Right hindlimb (tissue), 1 donor: ENCODE measurements at places on chromosomes 11 and 22.

DNA sequence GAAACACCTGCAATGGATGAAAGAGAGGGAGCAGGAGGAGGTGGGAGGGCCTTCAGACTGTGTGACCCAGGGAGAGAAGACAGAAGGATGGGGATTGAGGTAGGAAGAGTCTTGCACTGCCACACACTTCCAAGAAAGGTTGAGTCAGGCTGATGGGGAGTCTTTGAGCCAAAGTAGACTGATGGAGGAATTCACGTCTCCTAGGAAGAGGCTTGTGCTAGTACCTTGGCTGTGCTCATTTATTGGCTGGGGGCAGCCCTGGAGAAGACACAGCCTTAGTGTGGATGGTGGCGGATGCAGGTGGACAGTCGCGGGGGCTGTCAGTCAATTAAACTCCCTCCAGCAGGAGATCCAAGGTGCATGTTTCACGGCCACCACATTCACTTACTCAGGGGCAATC, 16.2 kb upstream of the ACCSL start:
- DNase-seq: no peak

DNA sequence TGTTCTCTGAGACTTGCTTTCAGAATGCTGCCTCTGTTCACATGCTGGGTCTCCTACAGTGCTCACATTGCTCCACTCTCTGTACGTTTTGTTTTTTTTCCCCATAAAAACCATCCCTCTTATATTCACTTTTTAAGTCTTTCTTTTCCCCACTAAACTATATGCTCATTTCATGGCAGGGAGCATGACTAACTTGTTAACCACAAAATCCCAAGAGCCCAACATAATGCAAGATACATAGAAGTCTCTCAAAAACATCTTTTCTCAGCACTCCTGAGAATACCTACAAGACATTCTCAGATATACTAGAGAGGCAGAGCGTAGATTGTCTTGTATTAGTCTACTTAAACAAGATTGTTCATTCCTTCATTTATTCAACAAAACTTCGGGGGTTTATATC, 73.3 kb downstream of the FAM76B start:
- DNase-seq: no peak

GRCh38 chr11:129814244-129815014, 1.2 kb upstream of the TMEM45B start:
- DNase-seq: no peak

- no peak for DNase-seq
Measured at GRCh38 chr11:56271092-56271491, 2.9 kb upstream of the OR5T1 start.

GRCh38 chr11:405954-406795, 8.6 kb downstream of the SIGIRR start:
- no peak for DNase-seq

GRCh38 chr11:111462329-111462728, 49.9 kb downstream of the BTG4 start:
- no peak for DNase-seq

- DNase-seq: peak; percentile 64
Measured at GRCh38 chr22:40491990-40492631, 121.7 kb downstream of the SGSM3 start.

GRCh38 chr11:125679397-125679796, 1.2 kb downstream of the ACRV1 start:
- no peak for DNase-seq

DNA sequence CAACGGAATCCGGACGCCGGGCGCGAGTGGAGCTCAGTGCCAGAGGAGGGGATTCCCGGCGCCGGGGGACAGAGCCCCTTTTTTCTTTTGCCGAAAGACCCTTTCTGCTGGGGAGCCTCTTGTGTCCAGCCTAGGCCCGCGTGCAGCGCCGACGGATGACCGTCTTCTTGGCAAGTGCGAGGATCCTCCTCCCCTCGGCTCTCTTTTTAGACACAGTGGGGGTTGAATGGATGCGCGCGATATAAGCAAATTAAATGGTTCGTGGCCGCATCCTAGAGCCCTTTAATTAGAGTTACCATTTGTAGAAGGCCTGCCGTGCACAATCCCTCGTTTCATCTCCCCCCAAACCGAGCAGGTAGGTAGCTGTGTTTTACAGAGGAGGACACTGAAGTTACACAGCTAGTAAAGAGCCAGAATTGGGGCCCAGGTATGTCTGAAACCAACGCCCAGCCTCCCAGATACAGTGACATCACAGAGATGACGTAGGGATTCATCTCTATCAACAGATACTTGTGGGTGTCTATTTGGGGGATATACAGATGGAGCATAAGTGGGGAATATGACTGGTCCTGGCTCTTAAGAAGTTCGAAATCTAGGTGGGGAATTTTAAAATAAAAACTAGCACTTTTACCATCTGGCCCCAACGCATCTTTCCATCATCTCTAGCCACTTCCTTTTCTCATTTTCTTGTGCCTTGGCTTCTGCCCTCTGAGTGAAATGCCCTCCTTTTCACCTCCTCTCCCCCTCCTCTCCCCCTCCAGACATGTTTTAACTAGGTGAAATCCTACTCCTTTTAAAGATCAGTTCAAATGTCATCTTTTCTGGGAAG, 875 bp downstream of the TCP11L1 start:
- DNase-seq: no peak

- no peak for DNase-seq
Measured at GRCh38 chr11:36465449-36466163, 44.5 kb downstream of the TRAF6 start.

- DNase-seq: no peak
Measured at GRCh38 chr22:41512421-41513194, 31.7 kb downstream of the POLR3H start.
